BJ (cell line): ENCODE measurements at places on chromosomes 12 and 14.

- DNase-seq, result no peak
Measured at GRCh38 chr14:101063121-101063520, 159.6 kb upstream of the RTL1 start.

GRCh38 chr12:97630875-97631274 lies 168.3 kb downstream of the RMST start:
- DNase-seq, result no peak

DNA sequence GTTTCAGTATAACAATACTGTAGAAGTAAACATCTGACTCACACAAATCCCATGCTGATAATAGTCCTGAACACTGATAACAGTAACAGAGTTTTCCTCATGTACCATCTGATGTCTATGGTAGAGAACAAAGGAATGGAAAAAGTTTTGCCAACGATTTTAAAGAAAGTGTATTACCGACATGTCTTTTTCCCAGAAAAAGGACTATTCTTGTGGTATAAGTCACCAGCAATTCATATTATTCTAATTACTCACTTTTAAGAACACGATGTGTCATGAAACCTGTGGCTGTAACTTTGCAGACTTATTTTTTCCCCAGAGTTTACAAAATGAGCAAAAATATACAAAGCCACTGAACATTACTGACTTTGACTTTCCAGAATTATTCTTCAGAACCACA lies 40.1 kb upstream of the DCN start:
- DNase-seq, result peak; percentile 36

DNA sequence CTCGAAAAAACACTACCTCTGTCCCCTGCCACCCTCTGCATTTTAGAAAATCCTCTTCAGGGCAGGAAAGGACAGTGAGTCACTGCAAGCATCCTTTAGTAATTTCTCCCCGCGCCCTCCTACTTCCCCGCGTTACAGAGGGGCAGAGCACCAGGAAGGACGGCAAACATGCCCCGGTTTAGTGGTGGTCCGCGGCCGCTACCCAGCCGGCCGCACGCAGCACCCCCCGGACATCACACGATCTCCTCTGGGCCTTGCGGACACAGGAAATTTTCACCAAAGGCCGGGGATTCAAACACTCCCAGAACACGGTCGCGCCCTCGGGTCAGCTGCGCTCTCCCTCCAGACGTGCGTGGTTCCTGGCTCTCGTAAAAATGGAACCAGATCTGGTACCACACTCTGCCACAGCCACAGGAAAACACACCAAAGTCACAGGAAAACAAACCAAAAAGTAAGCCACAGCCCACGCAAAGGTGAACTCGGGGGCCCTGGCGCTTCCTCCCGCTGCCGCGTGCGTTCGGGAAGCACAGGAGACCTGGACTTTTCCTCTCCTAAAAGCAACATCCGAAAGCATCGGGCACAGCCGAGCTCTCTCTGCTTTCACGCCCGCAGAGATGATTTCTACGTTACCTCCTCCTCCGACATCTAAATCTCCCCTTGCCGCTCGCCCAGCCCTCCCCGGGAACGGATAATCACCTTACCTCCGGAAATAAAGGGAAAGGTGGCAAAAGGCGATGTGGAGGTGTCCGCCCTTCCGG lies 839 bp downstream of the SLC38A1 start:
- no peak for DNase-seq

DNA sequence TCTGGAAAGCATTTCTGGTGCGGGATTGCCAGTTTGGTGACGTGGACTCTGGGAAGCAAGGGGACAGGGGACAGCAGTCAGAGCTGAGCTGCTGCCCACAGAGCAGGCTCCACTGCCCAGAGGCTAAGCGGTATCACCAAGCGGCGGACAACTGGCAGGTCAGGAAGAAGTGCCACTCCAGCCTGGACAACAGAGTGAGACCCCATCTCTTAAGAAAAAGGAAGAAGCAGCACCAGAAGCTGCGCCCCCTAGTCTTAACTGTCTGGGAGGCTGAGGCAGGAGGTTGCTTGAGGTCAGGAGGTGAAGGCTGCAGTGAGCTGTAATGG lies 31.8 kb upstream of the MMP17 start:
- no peak for DNase-seq

DNA sequence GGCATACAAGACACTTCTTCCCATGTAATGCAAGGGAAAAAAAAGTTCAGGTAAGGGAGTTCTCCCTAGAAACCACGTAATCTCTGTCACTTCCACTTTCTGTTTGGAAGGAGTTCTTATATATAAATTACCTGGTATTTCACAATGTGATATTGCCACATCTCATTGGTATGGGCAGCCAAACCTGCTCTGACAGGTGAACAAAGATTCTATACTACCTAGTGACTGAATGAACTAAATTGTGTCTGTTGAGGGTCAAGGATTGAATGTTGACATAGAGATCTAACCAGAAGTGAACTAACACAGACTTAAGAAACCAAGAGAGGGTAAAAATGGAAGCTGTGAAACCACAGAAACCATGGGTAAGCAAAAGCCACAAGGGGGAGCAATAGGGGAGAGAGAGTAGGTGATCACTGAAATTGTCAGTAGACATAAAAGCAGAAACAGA lies 161.3 kb downstream of the RPL10L start:
- DNase-seq, result no peak
